Activated naive CD8-positive, alpha-beta T cell treated with anti-CD3 and anti-CD28 coated beads, Interleukin-2, amount 10 ng/mL, durations not matched to agents 7 days and 5 days (primary cell): ENCODE measurements at places on chromosomes 2 and 18.
A peak's percentile ranks its signal among the peaks of the same experiment; 100 is the strongest.

GRCh38 chr18:26700728-26701127 is 152.4 kb upstream of the KCTD1 start:
- DNase-seq = no peak

DNA sequence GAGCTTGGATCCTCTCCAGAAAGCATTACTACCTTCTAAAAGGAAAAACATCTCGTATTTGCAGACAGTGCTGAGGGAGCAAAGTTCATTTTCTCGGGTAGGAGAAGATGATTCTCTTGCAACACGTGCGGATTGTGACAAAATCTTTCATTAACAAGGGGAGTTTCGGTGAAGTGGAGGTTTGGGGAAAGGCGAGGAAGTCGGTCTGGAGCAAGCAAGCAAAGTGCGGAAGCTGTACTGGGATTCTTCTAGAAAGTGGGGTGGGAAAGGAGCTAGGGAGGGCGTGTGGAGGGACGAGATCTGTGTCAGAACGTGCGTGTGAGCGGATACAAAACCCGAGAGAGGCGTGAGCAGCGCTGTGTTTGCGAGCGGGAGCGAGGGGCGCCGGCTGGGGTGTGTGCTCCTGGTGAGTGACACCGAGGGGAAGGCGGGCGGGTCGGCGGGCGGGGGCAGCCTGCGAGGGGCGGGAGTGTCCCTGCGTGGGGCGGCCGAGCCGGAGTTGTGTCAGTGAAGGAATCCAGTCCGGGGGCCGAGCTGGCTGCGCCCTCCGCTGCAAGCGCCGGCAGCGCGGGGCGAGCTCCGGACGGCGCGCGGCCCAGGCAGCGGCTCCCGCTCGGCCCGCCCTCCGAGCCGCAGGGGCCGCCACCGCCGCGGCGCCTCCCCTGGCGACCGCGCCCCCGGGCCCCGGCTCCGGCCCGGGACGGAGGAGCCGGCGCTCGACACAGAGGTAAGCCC is at the start of gene SPATS2L:
SPATS2L (plus strand) TSS at position 498 of the 735 bp plus-strand sequence. CDS start 82,552 bp downstream, outside the sequence.
- DNase-seq = no peak

GRCh38 chr18:48948112-48949049 is 2.4 kb downstream of the SMAD7 start:
- DNase-seq = peak; percentile 64

DNA sequence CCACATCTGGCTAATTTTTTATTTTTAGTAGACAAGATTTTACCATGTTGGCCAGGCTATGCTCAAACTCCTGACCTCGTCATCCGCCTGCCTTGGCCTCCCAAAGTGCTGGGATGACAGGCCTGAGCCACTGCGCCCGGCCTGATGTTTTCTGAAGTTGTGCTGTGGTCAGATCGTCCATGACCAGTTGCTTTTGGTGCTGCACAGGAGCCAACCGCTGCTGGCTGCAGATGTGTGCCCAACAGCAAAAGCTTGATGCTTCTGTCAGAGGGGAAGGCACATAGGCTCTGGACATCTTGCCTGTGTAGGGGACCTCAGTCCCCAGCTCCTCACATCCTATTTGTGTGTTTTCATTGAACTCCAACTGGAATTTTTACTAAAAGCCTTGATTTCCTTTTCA is 218.3 kb downstream of the AGAP1 start:
- no peak for DNase-seq

DNA sequence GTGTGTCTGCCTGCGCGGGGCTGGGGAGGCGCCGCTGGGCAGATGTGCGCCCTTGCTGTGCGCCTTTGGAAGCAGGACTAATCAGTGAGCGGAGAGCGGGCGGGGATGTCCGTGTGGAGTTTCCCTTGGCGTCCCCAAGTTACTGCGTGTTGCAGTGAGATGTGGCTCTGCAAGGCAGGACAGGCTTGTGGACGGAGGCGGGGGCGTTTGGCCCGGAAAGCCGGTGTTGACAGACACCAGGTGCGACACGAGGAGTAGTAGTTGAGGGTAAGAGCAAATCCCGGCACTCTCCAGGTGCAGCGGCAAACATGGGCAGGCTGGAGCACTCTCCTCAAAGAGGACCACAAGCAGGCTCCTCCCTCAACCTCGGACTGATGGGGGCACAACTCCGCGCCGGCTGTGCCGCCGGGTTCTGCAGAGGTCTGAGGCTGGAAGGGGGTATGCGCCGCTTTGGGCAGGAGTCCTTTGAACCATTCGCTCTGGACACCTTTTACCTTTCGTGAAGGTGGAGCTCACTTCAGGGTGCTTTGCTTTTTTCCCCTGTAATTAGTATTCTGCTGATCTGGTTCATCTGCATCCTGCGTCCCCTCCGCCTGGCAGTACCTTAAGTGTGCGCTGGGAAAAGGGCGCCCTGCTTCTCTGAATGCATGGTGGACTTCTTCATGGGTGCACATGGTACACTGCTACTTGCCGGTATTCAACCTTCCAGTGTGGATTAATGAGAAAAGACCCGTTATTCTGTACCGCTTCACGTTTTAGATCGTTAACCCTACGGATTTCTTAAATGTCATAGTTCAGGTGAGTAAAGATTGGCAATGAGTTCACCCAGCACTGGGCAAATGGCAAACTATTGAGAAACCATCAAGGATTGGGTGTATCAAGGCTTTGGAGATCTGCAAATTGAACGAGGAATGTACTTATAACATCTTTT is 608 bp downstream of the CDH7 start:
- DNase-seq = no peak

- no peak for DNase-seq
Observed at GRCh38 chr2:32721376-32721775, 93.5 kb downstream of the TTC27 start.

DNA sequence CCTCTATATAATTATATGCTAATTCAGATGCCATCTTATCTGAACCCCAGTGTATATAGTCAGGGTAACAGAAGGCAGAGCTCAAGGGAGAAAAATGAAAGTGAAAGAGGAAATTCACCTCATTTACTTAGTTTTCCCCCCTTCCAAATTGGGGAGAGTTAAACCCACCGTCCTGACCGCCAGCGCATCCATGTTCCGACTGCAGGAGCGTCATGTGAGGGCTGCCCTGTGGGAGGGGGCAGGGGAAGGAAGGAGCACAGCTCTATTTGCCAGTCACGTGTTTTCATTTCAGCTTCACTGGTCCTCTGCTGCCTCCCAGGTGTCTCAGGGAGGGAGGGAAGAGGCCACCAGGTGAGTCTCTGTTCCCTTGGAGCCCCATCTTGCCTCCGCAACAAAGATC is 13.2 kb downstream of the CNNM4 start:
- DNase-seq = peak; percentile 56

- DNase-seq = no peak
Observed at GRCh38 chr2:14336759-14337382, 295.6 kb upstream of the LRATD1 start.

GRCh38 chr2:207823865-207824264 is 54.2 kb upstream of the FZD5 start:
- no peak for DNase-seq

- DNase-seq = peak; percentile 61
Observed at GRCh38 chr2:20661421-20662307, 5.3 kb upstream of the GDF7 start.

- no peak for DNase-seq
Observed at GRCh38 chr2:157363612-157364101, 38.0 kb upstream of the ERMN start.

DNA sequence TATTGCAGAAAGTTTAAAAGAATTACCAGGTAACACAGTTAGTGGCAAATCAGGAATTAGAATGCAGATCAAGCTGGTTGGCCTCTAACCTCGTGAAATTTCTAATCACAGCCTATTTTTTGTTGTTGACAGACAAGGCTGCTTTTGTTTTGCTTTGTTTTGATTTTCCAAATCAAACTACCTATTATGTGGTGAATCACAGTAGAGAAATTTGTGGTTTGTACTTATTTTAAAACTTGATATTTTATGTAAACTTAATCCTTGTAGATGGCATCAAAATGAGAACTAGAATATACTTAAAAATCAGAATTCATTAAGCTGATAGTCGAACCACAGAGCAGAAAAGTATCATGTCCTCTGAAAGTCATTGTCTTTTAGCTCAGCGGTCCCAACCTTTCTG is 258.1 kb downstream of the CTNNA2 start:
- no peak for DNase-seq
